NCI-H2081 (cell line): ENCODE measurements at places on chromosomes 13 and 19.

- no peak for DNase-seq
Measured at GRCh38 chr19:34994286-34994642, 5.9 kb upstream of the GRAMD1A start.

- no peak for DNase-seq
Measured at GRCh38 chr13:19818223-19818842, 35.6 kb upstream of the PSPC1 start.

GRCh38 chr13:60135344-60135743, 28.4 kb downstream of the DIAPH3 start:
- no peak for DNase-seq

DNA sequence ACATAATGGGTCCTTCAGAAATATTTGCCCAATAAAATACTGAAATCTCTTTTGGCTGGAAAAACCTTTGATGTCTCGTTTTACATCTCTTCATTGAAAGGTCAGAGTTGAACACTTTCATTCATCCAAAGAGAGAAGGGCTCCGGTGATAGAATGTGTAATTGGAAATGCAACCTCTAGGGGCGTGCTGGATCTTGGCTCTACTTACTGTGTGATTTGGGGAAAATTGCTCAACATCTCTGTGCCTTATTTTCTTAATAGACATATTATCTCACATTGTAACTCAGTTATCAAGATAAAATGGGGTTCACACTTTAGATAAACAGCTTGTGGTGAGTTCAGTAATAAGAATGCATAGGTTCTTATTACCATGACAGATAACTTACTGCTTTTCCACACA, 1444.1 kb downstream of the SLITRK5 start:
- DNase-seq = no peak

DNA sequence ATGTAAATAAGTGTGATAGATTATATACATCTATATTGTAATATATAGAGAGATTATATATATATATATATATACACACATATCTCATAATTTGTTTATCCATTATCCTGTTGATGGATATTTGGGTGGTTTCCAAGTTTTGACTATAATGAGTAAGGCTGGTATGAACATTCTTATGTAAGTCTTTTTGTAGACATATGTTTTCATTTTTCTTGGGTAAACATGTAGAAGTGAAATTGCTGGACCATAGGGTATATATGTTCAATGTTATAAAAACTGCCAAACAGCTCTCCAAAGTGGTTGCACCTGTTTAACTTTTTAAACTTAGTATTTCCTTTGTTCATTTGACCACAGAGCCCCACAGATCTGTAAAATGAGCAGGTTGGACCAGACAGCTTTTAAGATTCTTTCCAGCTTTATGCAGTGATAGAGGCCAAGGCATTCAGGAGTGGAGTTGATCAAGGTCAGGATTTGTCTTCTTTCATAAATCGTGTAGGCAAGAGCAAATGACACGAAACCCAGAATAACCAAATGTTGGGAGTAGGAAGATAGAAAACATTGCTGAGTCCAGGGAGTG, 21.7 kb upstream of the KATNAL1 start:
- DNase-seq = no peak
